ENCODE measurements at places on chromosomes 2 and 18.
A peak's percentile ranks its signal among the peaks of the same experiment; 100 is the strongest.

DNA sequence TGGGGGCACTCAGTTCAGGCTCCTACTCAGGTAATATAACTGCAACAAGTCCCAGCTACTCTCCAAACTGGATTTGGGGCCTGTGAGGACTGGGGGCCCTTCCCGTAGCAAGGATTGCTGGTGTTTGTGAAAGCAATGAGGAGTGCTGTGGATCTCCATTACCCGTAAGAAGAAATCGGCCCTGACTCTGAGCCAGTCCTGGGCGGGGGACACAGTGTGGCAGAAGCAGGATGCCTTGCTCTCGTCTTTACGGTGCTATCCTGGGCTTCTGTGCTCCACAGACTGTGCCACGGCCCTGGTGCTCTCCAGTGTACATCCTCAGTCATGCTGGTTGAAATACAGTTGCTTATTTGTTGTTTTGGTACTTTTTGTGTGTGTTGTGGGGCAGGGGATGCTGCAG is 172.9 kb downstream of the NDUFA10 start:
- DNase-seq = no peak

GRCh38 chr2:147026664-147027295 is 818.0 kb upstream of the ACVR2A start:
- DNase-seq = no peak

DNA sequence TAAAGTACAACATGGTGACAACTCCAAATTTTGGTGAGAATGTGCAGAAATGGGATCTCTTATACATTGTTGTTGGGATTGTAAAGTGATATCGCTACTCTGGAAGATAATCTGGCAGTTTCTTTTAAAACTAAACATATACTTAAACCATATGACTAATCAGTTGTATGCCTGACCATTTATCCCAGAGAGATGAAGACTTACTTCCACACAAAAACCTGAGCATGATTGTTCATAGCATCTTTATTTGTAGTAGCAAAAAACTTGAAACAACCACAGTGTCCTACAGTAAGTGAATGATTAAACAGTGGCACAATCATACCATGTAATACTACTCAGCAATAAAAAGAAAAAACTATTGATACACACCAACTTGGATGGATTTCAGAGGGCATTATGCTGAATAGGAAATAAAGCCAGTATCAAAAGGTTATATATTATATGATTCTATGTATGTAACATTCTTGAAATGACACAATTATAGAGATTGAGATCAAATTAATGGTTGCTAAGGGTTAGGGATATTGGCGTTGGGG is 47.3 kb downstream of the EPB41L5 start:
- no peak for DNase-seq

GRCh38 chr18:57743008-57743407 is 60.1 kb downstream of the ATP8B1 start:
- no peak for DNase-seq

DNA sequence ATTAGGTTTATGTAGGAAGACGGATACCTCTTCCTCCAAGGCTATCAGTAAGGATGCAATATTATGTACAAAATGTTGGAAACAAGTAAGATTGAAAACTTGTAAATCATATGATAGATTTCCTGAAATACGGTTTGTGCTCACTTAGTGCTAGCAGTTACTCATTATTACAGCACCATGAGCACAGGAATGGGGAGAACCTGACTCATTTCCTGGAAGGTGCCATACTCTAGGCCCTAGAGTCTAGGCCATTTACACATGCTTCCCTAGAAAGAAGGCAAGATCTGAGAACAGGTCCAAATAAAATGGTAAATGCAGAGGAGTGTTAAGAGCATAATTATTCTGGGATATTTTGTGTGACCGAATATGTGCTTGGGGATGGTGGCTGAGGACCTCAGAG is 467.7 kb upstream of the CELF4 start:
- DNase-seq = no peak

GRCh38 chr2:225660262-225661131 is 261.0 kb downstream of the NYAP2 start:
- DNase-seq = peak; percentile 39

- DNase-seq = no peak
Measured at GRCh38 chr2:161352719-161353118, 44.5 kb downstream of the PSMD14 start.

GRCh38 chr2:9838391-9838790 is 4.9 kb upstream of the TAF1B start:
- DNase-seq = no peak

- DNase-seq = no peak
Measured at GRCh38 chr2:170715062-170715931, at the start of gene SP5. Gene SP5 (plus strand): TSS chr2:170715337. CDS start chr2:170715513, 176 bp downstream.

DNA sequence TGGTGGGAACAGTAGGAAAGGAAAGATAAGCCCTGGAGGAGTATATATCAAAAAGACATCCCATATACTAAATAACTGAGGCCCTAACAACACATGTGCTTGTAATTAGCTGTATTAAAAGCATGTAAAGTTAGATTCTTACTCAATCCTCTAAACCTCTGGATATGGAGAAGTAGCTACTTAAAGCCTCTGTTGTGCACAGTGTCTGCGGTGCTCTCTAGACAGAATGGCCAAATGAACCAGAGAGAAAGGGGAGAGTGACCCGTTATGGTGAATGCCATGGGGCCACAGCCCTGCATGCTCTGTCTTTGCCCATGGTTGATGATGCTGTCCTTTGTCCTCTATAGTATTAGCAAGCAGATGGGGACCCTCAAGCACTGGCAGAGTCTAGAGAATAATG is 104.4 kb upstream of the SLC8A1 start:
- no peak for DNase-seq

DNA sequence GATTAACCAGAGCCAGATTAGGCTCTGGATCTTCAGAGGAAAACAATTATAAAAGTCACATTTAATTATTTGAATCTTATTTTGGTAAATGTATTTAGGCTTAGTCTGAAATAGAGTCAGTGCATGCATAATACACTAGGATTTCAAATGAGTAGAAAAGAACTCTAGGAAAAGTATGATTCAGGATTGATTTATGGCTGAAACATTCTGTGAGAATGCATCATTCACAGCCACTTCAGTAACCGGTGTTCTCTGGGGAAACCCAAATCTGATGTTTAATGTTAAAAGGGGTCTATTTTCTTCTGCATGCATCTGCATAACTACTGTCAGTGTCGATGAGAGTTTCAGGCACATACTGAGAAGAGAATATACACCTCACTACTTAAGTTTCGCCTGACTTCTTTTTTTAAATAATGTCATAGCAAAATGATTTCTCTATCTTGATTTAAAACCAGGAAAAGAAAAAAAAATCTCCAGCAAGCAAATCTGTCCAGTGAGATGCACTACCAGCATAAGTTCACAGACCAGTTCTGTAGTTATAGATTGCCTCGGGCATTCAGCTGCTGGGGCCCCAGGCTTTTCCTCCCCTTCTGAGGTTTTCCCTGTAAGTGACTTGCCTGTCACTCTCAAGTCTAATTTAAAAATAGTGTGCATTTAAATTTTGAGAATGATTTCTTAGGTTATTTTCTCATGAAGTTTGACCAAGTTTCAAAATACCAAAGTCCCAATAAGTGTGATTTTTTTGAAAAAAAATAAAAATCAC is 501.5 kb downstream of the NR4A2 start:
- DNase-seq = no peak
